ENCODE measurements at places on chromosomes 1 and 21.

- DNase-seq: no peak
Measured at GRCh38 chr1:50851034-50851433, 109.0 kb downstream of the FAF1 start.

- DNase-seq: no peak
Measured at GRCh38 chr1:199123615-199124014, 484.8 kb downstream of the PTPRC start.

- no peak for DNase-seq
Measured at GRCh38 chr1:184166485-184166884, 115.0 kb downstream of the TSEN15 start.

GRCh38 chr1:216310776-216311175 is 112.5 kb downstream of the USH2A start:
- no peak for DNase-seq

- peak; percentile 43 for DNase-seq
Measured at GRCh38 chr1:54811739-54812655, 10.9 kb upstream of the TTC22 start.

- DNase-seq: no peak
Measured at GRCh38 chr1:96002201-96002600, 719.4 kb upstream of the PTBP2 start.

- DNase-seq: no peak
Measured at GRCh38 chr1:88061492-88062177, 622.4 kb upstream of the PKN2 start.

- DNase-seq: no peak
Measured at GRCh38 chr1:115295904-115296696, 41.9 kb downstream of the NGF start.

DNA sequence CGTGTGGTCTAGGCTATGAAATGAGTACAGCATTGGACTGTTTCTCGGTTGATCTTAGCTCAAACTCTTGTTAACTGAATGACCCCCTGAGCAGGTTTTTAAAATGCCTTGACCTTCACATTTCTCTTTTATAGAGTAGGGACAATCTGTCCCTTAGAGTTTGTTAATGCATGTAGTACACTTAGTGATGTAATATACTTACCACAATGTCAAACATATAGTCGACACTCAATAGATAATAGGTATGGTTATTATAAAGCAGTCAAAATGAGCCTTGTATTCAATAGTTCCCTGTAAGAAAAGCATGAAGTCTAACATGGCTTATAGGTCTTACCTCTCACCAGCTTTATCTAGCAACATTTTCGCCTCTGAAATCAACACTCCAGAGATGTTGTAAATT is 161.0 kb upstream of the RUNX1 start:
- no peak for DNase-seq

DNA sequence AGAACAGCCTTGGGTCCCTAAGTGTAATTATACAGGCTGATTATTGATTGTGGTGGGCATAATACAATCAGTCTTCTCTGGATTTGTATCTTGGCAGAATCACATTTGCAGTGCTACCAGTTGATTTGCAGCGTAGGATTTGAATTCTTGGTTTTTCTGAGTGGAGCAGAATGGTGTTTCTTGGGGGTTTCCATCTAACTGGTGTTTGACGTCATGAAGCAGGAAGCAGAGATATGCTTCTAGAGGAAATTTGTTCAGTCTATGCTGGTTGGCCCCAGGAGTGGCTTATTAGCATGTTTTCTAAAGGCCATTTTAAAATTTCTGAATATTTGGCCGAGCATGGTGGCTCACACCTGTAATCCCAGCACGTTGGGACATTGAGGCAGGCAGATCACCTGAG is 3.4 kb downstream of the CTTNBP2NL start:
- no peak for DNase-seq

GRCh38 chr1:243559575-243560162 is 290.4 kb downstream of the AKT3 start:
- no peak for DNase-seq

DNA sequence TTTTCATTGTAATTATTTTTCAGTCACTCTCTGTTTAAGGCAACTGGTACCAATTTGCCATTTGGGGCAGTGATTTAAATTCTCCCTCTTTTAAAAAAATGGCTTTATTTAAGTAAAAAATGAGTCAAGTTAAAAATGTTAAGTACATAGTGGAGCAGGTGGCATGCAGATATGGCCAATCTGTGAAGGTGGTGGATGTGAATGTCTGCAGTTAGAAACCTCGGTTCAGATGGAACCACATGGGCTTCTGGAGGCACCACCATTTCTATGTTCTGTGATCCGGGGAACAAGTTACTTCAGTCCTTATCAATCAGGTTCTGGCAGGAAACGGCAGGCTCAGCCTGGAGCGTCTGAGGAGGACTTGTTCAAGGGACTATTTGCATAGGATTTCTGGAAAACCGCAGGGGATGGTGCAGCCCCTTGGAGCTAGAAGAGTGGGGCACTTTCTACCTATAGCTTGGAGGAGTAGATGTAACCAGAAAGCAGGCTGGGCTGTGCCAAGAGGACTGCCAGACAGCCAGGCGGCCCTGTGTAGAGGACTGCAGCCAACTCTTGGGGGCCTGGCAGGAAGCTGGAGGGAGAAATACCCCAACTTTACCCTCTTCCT is 12.3 kb downstream of the IGSF21 start:
- DNase-seq: no peak

- DNase-seq: no peak
Measured at GRCh38 chr1:97911266-97912215, 9.3 kb downstream of the DPYD start.

DNA sequence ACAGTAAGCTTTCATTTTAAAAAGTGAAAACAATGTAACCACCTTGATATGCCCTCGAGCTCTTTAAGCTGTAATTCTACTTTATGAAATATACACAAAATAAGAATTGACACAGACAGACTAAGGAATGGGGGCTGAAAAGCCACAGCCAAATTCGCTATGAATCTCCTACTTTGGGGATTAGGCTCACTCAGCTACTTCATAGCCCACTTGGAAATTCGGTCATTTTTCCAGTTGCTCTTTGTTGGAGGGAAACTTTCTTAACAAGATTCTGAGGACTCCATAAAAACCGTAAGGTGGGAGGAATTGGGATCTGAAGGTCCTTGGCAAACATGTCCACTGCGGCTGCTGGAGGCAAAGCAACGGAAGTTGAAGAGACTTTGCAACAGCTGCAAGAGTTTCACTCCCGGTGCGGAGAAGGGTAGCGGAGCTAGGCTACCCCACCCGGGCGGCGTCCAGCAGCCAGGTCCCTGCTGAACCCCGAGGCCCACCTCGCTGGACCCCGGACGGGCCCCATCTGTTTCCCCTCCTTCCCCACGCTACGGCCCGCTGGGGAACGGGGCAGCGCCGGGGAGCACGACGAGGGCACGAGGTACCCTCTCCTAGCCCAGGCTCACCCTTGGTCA is 634 bp downstream of the MYCBP start:
- peak; percentile 71 for DNase-seq

GRCh38 chr21:33821503-33822322 is 93.9 kb downstream of the ATP5PO start:
- no peak for DNase-seq

- no peak for DNase-seq
Measured at GRCh38 chr21:42409366-42409765, 5.7 kb downstream of the UBASH3A start.

DNA sequence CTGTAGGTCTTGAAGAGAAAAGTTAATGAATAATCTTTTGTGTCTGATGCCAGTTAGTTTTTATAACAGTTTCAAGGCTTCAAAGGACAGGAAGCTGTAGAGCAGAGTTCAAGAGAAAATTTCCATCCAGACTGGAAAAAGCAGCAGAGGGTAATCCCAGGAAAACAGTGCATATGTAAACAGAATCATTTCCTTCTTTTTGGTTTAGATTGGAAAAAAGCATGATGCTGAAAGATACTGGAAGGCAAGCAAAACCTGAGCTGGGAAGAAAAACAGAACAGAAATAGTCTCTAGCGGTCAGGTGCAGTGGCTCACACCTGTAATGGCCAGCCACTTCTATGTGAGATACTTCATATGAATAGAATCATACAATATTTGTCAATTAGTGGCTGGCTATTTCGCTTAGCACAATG is 71.9 kb downstream of the ZSWIM5 start:
- no peak for DNase-seq

DNA sequence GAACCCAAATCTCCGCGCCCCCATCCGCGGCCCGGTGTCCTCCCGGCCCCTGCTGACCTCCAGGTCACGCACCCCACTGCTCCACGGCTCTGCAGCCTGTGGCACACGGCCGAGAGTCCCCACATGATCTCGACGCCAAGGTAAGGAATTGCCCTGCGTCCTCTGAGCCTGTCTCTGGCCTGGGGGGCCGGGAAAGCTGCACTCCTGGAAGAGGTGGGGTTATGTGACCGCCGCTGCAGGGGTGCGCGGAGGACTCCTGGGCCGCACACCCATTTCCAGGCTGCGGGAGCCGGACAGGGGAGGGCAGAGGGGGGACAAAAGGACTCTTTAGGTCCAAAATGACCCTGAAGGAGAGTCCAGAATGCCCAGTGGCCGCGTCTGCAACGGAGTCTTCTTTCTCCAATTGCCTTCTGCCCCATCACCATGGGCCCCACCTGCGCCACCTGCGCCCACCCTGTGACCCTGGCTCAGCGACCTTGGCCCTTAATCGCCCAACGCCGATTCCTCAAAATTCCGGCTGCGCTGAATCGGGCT is 997 bp upstream of the SIM2 start:
- DNase-seq: peak; percentile 49

- no peak for DNase-seq
Measured at GRCh38 chr21:27570306-27570868, 603.5 kb upstream of the ADAMTS5 start.

GRCh38 chr1:23019863-23020625 is 776 bp downstream of the KDM1A start:
- DNase-seq: peak; percentile 63

DNA sequence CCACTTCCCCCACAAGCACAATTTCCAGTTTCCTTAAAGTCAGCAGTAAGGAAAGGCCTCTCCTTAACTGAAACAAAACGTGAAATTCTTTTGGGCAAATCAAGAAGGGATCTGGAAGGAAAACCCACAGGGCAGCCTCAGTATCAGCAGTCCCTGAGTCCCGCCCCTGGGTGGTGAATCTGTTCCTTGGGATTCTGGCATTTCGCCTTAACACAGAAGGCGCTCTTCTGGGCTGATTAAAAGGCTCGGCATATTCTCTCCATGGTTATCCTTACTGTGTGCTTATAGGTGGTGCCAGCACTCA is 12.2 kb upstream of the RAB4A start:
- DNase-seq: no peak

DNA sequence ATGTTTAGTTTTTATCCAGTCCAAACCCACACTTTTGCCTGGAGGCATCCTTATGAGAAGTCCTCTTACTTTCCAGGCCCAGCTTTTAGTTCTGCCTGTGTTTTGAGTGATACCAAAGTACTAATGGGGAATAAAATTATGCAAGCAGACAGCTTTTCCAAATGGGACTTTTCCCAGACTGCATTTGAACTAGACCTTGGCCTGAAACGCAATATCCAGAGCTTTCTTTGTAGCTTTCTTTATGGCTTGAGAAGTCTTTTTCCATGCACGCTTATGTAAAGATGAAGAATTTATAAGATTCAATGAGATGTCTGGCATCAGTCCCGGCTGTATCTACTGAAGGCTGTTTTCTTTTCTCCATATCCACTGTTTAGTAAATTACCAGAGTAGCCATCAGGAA is 236.6 kb upstream of the RAB4A start:
- DNase-seq: no peak

DNA sequence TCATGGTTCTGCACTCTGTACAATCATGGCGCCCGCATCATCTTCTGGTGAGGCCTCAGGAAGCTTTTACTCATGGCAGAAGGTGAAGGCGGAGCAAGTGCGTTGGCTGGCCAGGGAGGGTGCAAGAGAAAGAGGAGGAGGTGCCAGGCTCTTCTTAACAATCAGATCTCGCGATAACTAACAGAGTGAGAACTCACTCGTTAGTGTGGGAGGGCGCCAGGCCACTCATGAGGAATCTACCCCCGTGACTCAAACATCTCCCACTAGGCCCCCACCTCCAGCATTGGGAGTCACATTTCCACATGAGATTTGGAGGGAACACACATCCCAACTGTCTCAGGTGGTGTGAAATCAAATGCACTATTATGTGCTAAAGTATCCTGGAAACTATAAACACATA is 220.2 kb upstream of the CSF3R start:
- DNase-seq: no peak

- peak; percentile 63 for DNase-seq
Measured at GRCh38 chr1:58047265-58047858, 499.2 kb downstream of the OMA1 start.

DNA sequence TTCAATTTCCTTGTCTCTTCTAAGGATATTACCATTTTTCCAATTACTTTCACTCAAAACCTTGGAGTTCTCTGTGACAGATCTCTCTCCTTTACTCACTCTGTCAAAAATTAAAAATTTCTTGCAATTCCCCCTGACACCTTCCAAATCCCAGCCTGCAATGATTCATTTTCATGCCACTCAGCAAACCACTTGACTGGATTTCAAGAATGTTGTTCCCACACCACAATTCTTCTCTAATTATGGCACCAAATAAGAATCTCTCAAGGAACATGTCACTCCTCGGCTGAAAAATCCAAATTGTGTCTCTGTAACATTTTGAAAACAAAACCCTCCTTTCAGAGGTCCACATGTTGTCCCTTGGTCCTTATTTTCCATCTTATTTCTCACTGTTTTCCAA is 438.9 kb upstream of the ZP4 start:
- no peak for DNase-seq

DNA sequence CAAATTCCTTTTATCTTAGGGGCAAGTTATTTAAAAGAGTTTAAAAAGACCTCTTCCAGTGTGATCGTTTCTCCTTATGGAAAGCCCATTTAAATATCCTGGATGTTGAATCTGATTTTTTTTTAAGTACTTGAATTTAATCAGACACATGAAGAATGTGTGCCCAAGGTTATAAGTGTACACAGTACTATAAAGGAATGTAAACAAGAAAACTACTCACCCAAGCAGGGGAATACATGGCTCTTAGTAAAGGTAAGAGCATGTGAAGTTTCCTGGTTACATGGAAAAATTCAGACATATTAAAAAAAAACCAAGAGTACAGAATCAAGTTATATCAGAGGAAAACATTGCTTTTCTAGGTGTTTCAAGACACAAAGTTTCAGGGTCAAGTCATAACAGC is 546.9 kb downstream of the MATN1 start:
- DNase-seq: no peak

DNA sequence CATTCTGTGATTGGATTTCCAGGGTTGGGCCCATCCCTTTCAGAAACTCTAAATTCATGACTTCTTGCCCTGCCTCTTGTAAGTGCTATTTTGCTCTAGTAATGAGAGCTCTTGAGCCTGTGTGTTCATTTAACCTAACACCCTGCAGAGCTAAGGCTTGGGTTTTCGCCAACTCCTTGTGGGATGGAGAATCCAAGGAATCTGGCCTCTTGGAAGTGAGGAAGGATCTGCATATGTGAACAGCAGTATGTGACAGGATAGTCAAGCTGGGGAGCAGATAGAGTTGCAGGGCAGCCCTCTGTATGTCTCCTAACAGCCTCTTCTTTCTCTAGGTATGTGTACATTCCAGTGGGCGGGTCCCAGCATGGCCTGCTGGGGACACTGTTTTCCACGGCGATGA is 258.9 kb downstream of the HHAT start:
- no peak for DNase-seq

- no peak for DNase-seq
Measured at GRCh38 chr1:217540321-217540720, 90.6 kb downstream of the GPATCH2 start.

GRCh38 chr21:36507397-36508018 is 27.6 kb upstream of the CLDN14 start:
- no peak for DNase-seq

GRCh38 chr1:94792473-94793295 is 27.5 kb upstream of the SLC44A3 start:
- no peak for DNase-seq

- DNase-seq: no peak
Measured at GRCh38 chr1:77672374-77672773, 10.1 kb downstream of the ZZZ3 start.

GRCh38 chr1:164618202-164618564 is 59.2 kb downstream of the PBX1 start:
- DNase-seq: no peak
